ENCODE measurements at places on chromosomes 5 and 9. TPM values are rescaled to one million over a fixed set of nuclear protein-coding genes. Genes with fewer than 3 reads are reported as not detected.

- DNase-seq, result no peak
Observed at GRCh38 chr9:129505270-129505902, 115.5 kb downstream of the C9orf50 start.

- DNase-seq, result no peak
Observed at GRCh38 chr5:148986636-148987035, 76.2 kb downstream of the SH3TC2 start.

GRCh38 chr5:150492621-150493020 is 15.3 kb upstream of the NDST1 start:
- DNase-seq, result no peak

GRCh38 chr9:92122061-92122460 is 6.8 kb upstream of the SPTLC1 start:
- no peak for DNase-seq

GRCh38 chr9:34289159-34289558 is 39.9 kb downstream of the KIF24 start:
- no peak for DNase-seq

DNA sequence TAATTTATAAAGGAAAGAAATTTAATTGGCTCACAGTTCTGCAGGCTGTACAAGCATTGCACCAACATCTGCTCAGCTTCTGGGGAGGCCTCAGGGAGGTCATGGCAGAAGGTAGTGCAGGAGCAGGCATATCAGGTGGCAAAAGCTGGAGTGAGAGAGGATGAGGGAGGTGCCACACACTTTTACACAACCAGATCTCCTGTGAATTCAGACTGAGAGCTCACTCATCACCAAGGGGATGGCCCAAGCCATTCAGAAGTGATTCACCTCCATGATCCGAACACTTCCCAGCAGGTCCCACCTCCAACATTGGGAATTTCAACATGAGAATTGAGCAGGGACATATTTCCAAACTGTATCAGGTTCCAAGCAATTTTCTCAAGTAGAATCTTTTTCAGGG is 84.7 kb upstream of the BRINP1 start:
- DNase-seq, result no peak

DNA sequence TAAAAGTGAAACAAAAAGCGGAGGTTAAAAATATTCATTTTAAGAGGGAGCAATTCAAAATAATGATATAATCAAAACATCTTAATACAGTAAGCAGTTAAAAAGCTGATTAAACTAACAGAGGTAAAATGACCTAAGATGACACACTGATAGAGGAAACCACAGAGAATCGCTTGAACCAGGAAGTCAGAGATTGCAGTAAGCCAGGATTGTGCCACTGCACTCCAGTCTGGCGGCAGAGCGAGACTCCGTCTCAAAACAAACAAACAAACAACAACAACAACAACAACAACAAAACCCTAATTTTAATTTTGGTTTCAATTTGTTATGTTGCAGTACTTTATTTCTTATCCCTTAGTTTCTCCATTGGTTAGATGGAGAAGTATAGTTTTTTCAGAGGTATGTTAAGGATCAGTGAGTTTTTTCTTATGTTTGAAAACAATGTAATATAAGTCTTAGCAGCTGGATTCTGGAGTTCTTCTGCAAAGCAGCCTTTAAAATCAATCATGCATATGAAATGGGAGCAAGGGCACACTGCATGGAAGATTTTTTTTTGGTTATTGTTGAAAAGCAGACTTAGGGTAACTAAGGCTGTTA is 58.5 kb downstream of the MLANA start:
- DNase-seq, result peak; percentile 14

DNA sequence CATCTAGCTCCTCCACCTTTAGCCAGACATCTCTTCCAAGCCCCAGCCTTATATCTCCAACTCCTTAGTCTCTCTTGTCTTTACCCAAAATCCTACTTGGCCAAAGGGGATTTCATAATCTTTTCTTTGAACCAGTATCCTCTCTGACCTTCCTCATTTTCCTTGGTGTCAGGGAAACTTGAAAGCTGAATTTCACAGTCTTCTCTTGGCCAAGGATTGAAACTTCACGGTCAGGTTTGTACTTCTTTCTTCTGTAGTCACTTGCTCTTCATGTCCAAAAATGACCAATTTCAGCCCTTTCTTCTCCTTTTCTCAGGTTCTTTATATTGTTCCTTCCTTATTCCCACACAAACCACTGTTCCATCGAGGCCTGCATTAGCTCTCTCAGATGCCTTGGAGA is 473.7 kb upstream of the KLF4 start:
- DNase-seq, result no peak

- no peak for DNase-seq
Observed at GRCh38 chr9:69131682-69132081, 42.4 kb upstream of the TJP2 start.

PAPPA gene
- total RNA-seq, result not detected

PCDHGB4 gene
- total RNA-seq, result 0.34 TPM

PPP6C gene
- total RNA-seq, result 44.3 TPM

LCN9 gene
- not detected for total RNA-seq

SPINK13 gene
- not detected for total RNA-seq

ACO1 gene
- 11.1 TPM for total RNA-seq

All from activated T-helper 2 cell treated with anti-CD3 and anti-CD28 coated beads, Interferon-gamma antibody, Interleukin-2, Interleukin-4, amounts not matched to agents 10 μg/mL and 5 μg/mL and 100 μg/mL, durations not matched to agents 14 hours and 24 hours and 36 hours (primary cell).